Astrocyte of the spinal cord (primary cell): ENCODE measurements at places on chromosomes 11 and 22.

GRCh38 chr11:108817976-108818375 is 153.1 kb downstream of the DDX10 start:
- no peak for DNase-seq

- DNase-seq = no peak
These were observed 134.9 kb upstream of the ISX start for GRCh38 chr22:34931026-34931425.

DNA sequence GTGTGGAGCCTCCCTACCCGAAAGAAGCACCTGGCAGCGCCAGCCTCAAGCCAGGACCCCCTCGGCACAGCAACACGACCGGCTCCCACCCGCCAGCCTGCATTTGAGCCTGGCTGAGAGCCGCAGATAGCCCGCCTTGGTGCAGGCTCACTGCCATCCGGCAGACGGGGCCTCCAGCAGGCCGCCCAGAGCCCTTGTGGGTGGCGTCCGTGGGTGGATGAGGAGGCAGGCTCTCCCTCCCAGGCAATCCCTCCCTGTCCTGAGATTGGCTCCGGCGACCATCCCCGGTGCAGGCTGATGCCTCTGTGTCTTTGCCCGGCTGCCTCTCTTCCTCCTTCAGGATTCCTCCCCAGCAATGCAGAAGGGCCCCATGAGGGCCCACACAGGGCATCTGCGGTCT is 1527.9 kb downstream of the BRD1 start:
- no peak for DNase-seq

DNA sequence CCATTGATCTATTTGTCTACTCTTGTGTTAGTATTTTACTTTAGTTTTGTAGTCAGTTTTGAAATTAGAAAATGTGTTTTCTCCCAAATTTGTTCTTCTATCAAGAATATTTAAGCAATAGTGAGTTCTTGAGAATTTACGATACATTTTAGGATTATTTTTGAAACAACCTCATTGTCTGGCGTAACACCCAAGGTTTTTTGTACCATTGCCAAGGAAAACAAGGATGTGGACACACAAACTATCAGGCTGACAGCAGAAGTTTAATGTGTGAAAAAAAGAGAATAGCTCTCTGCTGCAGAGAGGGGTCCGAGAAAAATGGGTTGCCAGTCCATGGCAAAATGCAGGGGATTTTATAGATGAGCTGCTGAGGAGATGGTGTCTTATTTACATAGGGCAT is 865.1 kb upstream of the CNTN5 start:
- no peak for DNase-seq

DNA sequence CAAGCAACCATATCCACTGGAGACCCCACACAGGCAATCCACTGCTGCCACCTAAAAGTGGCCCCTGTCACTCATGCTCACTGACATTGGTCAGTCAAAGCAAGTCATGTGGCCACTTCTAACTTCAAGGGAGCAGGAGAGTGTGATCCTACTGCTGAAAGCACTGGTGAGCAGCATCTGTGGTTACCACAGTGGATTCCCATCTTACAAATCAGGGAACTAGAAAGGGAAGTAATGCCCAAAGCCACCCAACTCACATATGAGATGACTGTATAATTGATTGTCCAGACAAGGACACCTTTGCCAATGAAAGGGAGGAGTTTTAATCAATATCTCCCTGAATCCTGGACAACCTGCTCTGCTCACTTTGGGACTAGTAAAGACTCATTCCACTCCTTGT is 17.7 kb downstream of the RCN1 start:
- DNase-seq = no peak

GRCh38 chr22:26671317-26672059 is 14.1 kb downstream of the MIAT start:
- no peak for DNase-seq

DNA sequence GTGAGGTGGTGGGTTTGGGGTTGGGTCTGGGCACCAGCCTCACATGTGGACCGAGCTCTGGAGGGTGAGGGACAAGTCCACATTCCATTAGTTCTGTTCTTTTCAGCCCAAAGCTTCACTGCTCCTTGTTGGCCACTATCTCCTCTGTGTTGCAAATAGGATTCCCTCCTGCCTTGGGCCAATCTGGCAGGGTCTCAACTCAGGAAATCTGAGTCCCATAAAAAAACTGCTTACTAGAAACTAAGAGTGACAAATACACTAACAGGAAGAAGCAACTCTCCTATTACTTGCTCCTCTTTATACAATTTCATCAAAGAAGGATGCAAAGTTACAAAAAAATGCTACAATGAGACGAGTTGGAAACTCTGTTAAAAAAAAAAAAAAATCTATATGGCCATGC is 66.2 kb upstream of the CSNK1E start:
- DNase-seq = no peak

GRCh38 chr11:66713746-66714480 is 15.1 kb downstream of the SPTBN2 start:
- DNase-seq = no peak

- no peak for DNase-seq
These were observed 29.4 kb upstream of the GAL start for GRCh38 chr11:68654978-68655377.

DNA sequence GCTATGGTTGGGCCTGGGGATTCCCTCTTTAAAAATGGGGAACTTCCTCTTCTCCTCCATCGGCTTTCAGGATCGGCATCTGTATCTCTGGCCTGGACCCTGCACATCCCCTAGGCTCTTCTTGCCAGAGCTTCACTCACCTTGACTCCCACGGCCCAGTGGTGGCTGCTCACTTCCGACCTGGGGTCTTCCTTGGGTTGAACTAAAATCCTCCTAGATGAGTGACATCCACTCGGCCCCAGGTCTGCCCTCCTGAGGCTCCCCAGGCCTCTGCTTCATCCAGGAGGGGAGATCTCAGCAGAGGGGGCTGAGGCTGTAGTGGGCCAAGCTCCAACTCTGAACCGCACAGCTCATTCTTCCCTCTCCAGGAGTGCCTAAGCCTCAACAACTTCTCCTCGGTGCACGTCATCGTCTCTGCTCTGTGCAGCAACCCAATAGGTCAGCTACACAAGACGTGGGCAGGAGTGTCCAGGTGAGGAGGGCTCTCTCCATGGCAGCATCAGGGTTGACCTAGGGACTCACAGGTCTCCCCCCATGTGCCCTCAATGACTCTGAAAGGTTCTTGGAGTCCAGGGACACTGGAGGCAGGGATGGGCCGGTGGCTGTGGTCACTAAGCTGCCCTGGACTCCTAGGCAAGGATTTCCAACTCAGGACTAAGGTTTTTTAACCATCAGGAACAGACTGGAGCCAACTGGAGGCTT is 3.3 kb downstream of the RGL4 start:
- DNase-seq = no peak

GRCh38 chr11:109309153-109309552 is 112.8 kb upstream of the C11orf87 start:
- peak; percentile 52 for DNase-seq
